Hematopoietic multipotent progenitor cell treated with erythropoietin and hydrocortisone succinate and interleukin-3 and kit ligand, for 4 days (in vitro differentiated cells): ENCODE measurements at places on chromosomes 2 and 18.

DNA sequence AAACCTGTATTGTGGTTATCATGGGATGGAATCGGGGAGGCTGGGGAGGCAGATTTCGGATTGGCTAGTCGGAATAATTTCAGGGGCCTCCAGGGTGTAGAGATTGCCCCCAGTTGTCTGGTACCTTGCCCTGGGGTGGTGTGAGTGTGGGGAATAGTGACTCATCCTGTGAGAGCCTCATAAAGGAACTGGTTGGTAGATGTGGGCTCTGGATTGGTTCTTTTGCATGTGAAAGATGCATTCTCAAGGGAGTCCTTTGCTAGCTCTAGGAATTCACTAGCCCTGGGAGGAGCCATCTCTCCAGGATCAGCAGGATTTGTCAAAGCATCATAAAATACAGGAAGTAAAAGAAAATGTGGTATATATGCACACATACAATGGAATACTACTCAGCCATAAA is 331.6 kb downstream of the SETBP1 start:
- DNase-seq = no peak

GRCh38 chr2:20304411-20304810 is 46.2 kb downstream of the PUM2 start:
- DNase-seq = no peak

- DNase-seq = peak; percentile 90
These were observed 3.5 kb upstream of the CABLES1 start for GRCh38 chr18:23131693-23132319.

- DNase-seq = no peak
These were observed 113.6 kb downstream of the LAMA1 start for GRCh38 chr18:7004009-7004408.

GRCh38 chr2:223941579-223942277 is 3.4 kb downstream of the WDFY1 start:
- DNase-seq = no peak

- DNase-seq = no peak
These were observed 285.5 kb upstream of the LRRTM4 start for GRCh38 chr2:77807531-77808215.
